ENCODE measurements at places on chromosomes 6 and 20.

GRCh38 chr20:59032023-59032712, at the start of gene ATP5F1E:
Gene ATP5F1E (minus strand): TSS chr20:59032335. CDS start chr20:59032251, 84 bp downstream.
- peak; percentile 88 for DNase-seq

GRCh38 chr20:55213653-55214052, 738.3 kb downstream of the DOK5 start:
- no peak for DNase-seq

DNA sequence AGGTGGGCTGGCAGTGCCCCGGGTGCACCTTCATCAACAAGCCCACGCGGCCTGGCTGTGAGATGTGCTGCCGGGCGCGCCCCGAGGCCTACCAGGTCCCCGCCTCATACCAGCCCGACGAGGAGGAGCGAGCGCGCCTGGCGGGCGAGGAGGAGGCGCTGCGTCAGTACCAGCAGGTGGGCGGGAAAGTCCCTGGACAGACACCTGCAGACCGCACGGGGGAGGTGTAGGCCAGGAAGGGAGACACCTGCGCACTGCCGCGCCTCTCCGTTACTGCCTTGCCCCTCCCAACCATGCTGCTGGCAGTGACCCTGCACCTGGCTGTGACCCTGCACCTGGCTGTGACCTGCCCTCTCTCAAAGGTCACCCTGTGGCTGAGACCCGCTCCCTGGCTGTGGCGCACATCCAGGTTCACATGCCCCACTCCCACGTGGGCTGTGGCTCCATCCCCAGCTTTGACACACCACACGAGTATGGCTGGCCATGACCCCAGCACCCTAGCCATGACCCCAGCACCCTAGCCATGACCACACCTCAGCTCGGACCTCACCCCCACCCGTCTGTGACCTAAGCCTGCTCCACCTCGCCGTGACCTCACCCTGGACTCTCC, 11.6 kb downstream of the RBCK1 start:
- DNase-seq = peak; percentile 98

GRCh38 chr6:88680654-88681053, 282.8 kb downstream of the RNGTT start:
- DNase-seq = no peak

GRCh38 chr6:33126101-33126714, 50.4 kb downstream of the HLA-DPB1 start:
- DNase-seq = no peak

DNA sequence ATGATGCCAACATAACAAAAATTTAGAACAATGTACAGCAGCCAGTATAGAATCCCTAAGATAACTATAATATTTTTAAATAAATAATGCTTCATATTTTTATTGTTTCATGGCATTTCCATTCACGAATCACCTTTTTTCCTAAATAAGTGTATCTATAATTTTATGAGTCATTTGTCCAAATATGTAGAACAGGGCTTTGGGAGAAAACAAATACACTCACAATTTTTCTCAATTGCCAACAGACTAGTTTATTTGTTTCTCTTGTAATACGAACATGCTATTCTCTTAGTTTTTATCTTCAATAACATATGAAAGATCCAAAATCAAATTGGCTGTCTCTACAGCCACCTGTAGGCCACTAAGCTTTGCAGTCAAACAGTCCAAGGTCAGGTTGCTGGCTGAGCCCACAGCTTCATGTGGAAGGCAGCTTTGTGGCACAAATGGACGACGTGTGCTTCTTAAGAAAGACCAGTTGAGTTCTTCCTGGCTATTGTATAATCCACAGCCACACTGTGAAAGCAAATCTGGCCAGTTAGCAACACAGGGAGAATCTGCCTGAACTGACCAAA, 29.0 kb downstream of the MKKS start:
- no peak for DNase-seq

- DNase-seq = no peak
These were observed 48.1 kb downstream of the HMGCLL1 start for GRCh38 chr6:55530931-55531330.

- no peak for DNase-seq
These were observed at the start of gene KCNB1 for GRCh38 chr20:49482621-49483017. Gene KCNB1 (minus strand): TSS chr20:49482668. CDS start chr20:49482480, 188 bp downstream.

GRCh38 chr20:8601542-8601912, 467.4 kb upstream of the PLCB4 start:
- no peak for DNase-seq

Data from NCI-H510A (cell line).